ENCODE measurements at places on chromosomes 6 and 20.
A peak's percentile ranks its signal among the peaks of the same experiment; 100 is the strongest.

GRCh38 chr20:44761423-44761822 lies 15.8 kb downstream of the KCNK15 start:
- DNase-seq = no peak

GRCh38 chr6:42482174-42482573 lies 30.4 kb upstream of the TRERF1 start:
- DNase-seq = no peak

DNA sequence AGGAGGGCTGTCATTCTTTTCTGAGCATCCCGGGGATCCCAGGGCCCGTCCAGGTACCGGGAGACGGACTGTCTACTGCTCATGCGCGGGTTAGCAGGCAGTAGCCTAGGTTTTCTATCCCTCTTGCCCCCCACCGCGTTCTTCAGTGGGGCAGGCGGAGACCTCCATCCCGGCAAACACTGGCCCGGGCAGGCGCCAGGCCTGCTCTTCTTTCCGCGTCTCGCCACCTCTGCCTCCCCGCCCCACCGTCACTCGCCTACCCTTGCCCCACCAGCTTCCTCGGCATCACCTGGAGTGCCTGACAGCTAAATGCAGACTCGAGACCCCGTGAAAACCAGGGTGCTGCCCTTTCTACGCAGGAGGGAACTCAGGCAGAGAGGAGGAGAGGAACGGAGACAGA lies 1937.7 kb upstream of the DEFB115 start:
- no peak for DNase-seq

GRCh38 chr6:116176596-116176995 lies 50.7 kb upstream of the COL10A1 start:
- DNase-seq = no peak

- no peak for DNase-seq
Measured at GRCh38 chr6:74605922-74606581, 599.8 kb downstream of the COL12A1 start.

- no peak for DNase-seq
Measured at GRCh38 chr6:134994431-134994830, 44.5 kb upstream of the ALDH8A1 start.

GRCh38 chr6:169722362-169723199 lies 1.7 kb downstream of the PHF10 start:
- no peak for DNase-seq

GRCh38 chr6:80245043-80245442 lies 138.6 kb downstream of the BCKDHB start:
- no peak for DNase-seq

- DNase-seq = peak; percentile 87
Measured at GRCh38 chr6:35731414-35731735, 5.5 kb upstream of the ARMC12 start.

- DNase-seq = no peak
Measured at GRCh38 chr6:63353286-63353630, 33.5 kb upstream of the LGSN start.

All from stimulated activated CD4-positive, alpha-beta T cell treated with anti-CD3 and anti-CD28 coated beads, Interleukin-15, amount 100 ng/mL, for 1 hour (primary cell).